ENCODE measurements at places on chromosomes 6 and 20.

DNA sequence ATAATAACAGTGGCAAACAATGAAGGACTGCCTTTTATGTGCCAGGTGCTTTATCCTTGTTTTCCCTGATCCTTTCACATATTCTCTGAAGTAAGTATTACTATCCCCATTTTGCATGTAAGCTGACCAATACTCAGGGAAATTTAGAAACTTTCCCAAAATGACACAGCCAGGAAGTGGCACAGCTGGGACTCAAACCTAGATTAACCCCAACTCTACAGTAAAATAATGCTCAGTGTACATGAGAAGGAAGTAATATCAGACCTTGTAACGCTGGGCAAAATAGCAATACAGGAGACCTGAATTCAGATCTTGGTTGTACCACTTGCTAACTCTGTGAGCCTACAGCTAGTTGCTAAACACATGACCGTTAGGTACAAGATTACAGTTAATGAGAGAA, 26.8 kb upstream of the NRSN1 start:
- DNase-seq: no peak

DNA sequence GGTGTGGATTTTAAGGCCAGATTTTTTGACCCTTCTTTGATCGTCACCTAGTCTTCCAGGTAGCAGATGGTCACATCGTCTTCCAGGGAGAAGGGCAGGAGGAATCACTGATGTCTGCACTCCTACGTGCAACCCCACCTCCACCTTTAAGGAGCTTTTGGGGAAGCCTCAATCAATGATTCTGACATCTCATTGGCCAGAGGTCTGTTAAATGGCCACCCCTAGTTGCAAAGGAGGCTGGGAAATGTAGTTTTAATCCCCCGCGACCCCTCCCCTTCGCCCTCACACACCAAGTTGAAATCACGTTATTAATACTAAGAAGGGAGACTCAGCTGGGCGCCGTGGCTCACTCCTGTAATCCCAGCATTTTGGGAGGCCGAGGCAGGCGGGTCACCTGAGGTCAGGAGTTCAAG, 151.4 kb downstream of the BCAS1 start:
- DNase-seq: no peak

- no peak for DNase-seq
Observed at GRCh38 chr20:21820688-21821087, 115.2 kb downstream of the PAX1 start.

GRCh38 chr20:61744691-61745396, 320.8 kb downstream of the TAF4 start:
- DNase-seq: no peak

DNA sequence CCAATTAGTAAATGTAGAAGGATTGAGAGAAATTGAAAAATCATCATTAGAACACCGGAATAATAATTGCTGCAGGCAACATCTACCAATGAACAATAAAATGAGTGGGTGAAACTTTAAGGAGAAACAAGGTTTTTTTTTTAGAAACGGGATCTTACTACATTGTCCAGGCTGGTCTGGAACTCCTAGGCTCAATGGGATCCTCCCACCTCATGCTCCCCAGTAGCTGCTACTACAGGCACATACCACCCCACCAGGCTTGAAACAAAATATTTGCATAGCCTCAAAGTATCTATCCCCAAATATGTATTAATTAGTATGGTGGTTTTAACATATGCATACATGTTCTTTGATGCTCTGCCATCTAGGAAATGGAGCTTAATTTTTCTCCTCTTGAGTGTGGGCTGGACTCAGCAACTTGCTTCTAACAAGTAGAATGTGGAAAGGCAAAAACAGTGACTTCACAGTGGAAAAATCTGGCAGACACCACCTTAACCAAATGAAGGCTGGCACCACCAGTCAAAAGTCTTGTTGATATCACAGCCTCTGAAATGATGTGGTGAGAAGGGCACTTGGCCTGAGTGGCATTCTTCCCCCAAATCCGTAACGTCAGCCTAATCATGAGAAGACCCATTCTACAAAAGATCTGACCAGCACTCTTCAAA, 12.1 kb downstream of the NRSN2 start:
- no peak for DNase-seq

- no peak for DNase-seq
Observed at GRCh38 chr6:72976484-72976883, 248.8 kb downstream of the KHDC1L start.

DNA sequence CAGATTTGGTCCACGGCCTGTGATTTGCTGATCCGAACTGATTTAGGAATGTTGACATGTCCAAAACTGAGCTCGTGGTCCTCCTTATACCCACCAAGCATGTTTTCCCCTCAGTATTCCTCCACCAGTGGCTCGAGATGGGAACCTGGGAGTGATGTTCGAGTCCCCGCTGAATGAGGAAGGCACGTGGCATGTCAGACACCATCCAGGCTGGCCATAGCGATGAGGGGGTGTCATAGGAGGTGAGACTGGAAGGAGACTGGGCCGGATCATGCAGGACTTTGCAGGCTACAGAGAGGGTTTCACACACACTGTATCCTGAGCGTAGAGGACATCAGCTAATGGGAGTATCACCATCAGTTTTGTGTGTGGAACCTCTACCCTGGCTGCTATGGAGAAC, 78.2 kb downstream of the TOX2 start:
- no peak for DNase-seq

GRCh38 chr6:169826697-169827096, 75.3 kb downstream of the ERMARD start:
- DNase-seq: no peak

- DNase-seq: peak; percentile 88
Observed at GRCh38 chr6:52596371-52597028, 19.6 kb upstream of the TRAM2 start.

DNA sequence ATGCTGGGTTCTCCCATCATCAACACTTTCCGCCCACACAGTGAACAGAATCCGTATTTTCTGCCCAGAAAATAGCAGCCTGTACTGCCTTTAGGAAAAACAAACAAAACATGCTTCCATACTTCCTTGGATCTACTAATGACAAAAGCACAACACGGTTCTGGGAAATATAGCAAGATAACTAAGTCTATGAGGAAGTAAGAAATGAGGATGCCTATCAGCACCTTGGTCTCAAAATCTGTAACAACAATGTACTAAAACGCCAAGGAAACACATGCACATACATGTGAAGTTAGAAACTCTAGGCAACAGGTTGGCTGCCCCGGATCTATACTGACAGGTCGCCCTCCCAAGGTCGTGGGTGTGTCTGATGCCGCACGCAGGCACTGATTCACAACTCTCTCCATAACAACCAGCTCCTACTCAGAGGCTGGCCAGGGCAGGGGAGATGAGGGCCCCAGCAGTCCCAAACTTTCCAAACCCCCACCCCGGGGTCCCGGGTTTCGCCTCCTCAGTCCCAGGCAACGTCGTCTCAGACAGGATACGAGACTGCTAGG, 710 bp downstream of the BTBD9 start:
- peak; percentile 36 for DNase-seq

DNA sequence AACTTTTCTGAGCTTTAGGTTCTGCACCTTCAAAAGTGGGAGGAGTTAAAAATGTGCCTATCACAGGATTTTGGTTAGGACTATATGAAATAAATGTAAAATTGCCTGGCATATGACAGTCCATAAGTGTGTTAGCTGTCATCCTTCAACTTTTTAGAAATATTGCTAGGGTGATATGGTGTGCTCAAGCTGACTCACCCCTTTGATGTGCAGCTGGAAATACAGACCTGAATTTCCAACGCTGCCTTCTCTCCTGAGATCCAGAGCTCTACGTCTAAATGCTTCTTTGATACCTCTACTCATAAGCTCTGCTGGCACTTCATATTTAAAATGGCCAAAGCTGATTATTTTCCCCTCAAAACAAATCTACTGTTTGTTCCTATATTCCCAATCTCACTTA, 2.7 kb downstream of the SLC35B3 start:
- no peak for DNase-seq

- DNase-seq: no peak
Observed at GRCh38 chr6:73801652-73802268, 105.8 kb downstream of the CD109 start.

DNA sequence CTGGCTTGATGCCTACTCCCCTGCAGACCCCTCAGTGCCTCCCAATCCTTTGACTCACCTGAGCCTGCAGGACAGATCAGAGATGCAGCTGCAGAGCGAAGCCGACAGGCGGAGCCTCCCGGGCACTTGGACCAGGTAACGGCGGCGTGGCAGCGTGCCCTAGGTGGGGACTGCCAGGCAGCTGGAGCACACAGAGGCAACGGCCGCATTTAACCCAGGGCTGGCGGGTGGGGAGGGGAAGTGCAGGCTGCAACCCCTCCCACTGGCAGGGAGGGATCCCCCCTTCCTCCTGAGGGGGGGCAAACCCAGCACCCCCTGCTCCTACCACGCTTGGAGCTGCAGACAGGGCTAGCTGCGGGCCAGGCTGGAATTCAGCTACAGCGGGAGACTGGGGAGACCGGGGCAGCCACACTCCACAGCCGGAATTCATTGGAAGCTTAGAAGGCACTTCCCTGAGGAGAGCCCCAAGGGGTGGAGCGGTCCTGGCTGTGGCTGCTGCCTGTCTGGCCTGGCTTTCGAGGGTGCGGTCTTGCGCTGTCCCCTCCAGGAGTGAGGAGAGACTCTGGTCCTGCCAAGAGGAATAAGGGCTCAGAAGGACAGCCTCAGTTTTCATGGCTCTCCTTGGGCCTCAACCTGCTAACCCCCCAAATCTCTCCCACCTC, at the start of gene MATN4:
TSS of gene MATN4 (minus strand) at position 183 of the 662 bp plus-strand sequence. CDS start 2,717 bp downstream, outside the sequence.
- no peak for DNase-seq

DNA sequence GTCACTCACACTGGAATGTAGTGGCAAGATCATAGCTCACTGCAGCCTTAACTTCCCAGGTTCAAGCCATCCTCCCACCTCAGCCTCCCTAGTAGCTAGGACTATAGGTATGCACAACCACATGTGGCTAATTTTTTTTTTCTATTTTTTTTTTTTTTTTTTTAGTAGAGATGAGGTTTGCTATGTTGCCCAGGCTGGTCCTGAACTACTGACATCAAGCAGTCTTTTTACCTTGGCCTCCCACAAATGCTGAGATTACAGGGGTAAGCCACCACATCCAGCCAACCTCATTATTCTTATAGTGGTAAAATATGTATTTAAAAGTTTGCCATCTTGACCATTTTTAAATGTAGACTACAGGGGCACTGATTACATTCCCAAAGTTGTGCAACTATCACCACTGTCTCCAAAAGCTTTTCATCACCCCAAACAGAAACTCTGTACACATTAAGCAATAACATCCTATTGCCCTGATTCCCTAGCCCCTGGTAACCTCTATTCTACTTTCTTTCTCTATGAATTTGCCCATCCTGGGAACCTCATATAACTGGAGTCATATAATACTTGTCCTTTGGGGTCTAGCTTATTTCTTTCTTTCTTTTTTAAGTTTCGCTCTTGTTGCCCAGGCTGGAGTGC, 268.0 kb upstream of the JARID2 start:
- DNase-seq: no peak

GRCh38 chr20:47713878-47714450, 71.3 kb downstream of the SULF2 start:
- no peak for DNase-seq

DNA sequence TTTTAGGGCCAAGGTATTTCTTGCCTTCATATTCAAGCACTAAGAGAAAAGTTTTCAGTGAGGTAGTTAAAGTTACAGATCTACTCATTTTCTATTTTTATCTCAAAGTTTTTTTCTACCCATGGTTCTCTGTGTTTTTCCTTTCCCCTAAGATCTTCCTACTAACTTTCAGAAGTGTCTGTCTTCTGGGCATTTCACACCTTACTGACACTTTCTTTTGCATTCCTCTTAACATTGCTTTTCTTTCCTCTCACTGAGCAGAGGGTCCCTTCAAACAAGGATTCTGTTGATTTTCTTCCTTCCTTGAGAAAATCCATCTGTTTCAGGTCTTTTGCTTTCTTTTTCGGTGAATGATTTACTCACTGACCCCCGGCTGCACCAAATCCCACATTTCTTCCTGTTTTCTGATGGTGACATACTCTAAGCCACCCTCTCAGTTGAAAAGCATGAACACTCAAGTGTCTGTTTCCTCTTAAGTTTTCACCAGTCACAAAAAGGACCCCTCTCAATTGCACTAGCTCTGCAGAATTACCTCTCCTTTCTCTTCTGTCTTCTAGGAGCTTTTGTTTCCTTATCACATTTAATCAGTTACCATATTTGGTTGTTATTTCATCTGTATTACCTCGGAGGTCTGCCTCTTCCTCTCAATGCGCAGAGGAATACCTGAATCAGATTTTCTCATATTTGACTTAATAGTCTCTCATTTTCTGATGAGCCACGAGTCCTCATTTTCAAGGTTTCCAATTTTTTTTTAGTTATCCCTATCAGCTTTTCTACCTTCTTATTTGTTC, 73.5 kb upstream of the RNF217 start:
- peak; percentile 66 for DNase-seq

GRCh38 chr6:135920689-135921088, 69.2 kb downstream of the PDE7B start:
- no peak for DNase-seq

- DNase-seq: no peak
Observed at GRCh38 chr6:74976701-74977100, 229.2 kb downstream of the COL12A1 start.

DNA sequence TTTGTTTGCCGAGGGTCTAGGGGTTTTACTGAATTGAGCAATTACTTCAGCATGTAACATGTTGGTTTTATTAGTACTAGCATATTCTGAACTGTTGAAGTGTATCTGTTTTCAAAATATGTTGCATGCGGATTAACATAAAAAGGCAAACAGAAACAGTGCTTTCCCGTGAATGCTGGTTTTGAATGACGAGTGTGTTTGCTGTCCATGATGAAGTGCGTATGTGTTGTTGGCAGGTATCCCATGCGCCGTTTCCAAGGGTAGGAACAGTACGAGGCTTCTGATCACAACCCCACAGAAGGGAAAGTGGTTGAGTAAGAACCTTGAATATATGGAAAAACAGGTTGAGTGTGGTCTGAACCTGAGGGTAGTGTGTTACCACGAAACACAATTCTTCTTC, 232.9 kb downstream of the SAMD5 start:
- no peak for DNase-seq

DNA sequence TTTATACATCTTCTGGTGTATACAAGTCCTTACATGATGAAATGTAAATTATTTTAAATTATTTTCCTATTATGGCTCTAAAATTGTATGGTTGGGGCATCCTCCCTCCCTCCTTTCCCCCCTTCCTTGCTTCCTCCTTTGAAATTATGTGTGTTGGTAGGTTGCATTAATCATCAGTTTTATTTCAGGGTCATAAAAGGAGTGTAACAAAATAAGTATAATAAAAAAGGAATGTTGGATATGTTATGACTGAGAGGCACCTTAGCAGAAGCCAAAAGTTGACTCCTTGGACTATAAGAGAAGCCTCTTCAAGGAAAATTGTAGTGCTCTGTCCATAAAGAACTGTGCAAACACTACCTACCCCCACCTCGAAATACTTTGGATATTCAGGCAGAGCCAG, 46.6 kb upstream of the PTPRK start:
- no peak for DNase-seq

- no peak for DNase-seq
Observed at GRCh38 chr6:166813461-166813860, 142.9 kb downstream of the RNASET2 start.

GRCh38 chr6:147194652-147195411, 9.4 kb upstream of the STXBP5 start:
- DNase-seq: peak; percentile 6

All from suppressor macrophage (primary cell).